NCI-H460 (cell line): ENCODE measurements at places on chromosomes 7 and 10.

DNA sequence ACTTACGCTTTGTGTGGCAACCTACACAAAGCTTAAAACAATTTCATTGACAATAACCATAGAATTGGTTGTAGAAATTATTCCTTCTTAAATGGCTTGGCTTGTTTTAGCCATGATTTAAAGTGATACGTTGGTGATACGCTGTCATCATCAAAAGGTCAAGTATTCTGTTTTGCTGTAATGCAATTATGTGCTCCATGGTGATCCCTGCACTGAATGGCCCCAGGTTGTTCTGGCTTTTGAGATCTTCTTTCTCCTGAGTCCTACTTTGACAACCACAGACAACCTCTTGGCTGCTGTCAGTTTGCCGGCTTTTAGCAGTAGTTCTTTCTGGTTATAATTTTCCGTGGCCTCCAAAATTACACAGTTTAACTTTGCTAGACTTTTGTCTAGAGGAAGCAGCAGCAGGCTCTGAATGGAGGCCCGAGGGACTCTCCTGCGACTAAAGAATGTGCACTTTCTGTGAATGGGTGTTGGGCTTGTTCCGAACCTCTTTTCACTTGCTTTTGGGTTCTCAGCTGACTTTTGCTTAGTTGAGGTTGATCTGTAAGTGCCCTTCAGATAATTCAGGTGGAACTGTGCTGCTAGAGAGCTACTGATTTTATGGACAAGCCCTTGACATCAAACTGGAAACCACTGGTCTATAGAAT, 104.7 kb downstream of the TMEM178B start:
- no peak for DNase-seq

- DNase-seq: no peak
These were observed 76.9 kb upstream of the ANK3 start for GRCh38 chr10:60466267-60467201.

DNA sequence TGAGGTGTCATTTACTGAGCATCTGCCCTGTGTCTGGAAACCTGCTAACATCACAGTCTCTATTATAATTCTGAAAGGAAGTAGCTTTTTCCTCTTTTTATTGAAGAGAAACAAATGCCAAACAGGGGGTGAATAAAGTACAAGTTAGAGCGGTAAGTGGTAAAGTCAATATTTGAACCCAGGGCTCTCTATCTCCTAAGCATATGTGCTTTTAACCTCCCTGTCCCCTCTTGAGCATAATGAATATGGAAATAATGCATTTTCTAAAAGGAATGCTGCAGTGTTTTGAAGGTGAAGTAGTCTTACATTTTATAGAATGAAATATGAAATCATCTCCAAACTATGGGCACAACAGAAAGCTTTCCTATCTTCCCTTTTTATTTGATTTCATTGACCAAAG, 196.7 kb downstream of the KIAA1217 start:
- no peak for DNase-seq

DNA sequence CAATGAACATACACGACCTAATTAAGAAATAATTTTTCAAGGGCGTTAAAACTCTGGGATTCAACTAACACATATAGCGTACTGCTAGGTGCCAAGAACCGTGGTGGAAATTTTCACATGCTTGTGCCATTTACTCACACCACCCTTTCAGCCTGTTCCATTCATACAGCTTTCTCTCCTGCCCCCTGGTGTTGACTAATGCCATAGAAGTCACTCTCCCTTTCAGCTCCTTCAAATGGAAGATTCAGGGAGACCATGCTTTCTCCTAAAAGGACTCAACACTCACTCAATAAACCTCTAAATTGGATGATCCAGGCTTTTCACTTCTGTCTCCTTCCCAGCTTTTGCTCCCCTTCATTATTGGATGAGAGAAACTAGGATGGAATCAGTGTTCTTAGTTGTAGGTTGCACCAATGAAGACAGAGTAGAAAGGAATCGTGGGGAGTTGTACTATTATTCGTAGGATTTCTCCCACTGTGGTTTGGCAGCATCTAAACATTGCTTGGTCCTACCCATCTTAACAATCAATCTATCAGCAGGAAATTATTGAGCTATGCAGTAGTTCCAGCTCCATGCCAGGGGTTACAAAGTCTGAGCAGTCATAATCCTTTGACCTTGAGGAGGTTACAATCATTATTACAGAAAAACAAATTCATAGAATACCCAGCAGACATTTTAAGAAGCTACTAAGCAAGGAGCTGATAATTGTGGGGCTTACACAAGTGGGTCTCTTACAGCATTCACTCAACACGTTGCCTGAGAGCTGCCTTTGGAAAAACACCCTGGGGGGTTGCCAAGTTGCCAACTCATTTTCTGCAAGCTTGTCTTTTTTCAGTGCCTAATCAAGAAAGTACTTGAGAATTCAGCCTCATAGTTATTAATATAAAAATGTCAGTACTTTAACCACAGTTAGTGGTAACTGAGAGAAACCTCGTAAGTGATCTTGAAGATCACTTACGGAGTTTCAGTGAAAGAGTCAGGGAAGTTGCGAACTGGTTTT, 2.8 kb upstream of the PPP1R3C start:
- peak; percentile 92 for DNase-seq

- DNase-seq: no peak
These were observed 194.5 kb downstream of the SDK1 start for GRCh38 chr7:3495530-3495929.

GRCh38 chr7:38367301-38367890, 94.0 kb upstream of the TARP start:
- no peak for DNase-seq

- DNase-seq: no peak
These were observed 310.4 kb upstream of the ADARB2 start for GRCh38 chr10:2047679-2048078.

DNA sequence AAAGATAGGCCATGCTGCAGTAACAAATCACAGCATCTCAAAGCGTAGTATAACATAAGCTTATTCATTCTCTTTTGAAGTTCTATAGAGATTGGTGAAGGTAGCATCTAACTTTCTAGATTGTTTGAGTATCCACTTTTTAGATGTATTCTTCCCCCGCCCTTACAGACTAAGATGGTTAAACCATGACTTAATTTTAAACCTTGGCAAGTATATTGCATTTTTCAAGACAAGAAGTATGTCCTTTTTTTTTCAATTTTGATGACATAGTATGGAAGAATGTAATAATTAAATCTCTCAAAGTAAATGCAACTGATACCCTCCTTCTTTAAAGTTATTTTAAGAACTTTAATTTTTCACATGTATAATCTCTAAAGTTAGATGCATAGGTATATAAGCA, 190.0 kb downstream of the KCND2 start:
- DNase-seq: no peak

DNA sequence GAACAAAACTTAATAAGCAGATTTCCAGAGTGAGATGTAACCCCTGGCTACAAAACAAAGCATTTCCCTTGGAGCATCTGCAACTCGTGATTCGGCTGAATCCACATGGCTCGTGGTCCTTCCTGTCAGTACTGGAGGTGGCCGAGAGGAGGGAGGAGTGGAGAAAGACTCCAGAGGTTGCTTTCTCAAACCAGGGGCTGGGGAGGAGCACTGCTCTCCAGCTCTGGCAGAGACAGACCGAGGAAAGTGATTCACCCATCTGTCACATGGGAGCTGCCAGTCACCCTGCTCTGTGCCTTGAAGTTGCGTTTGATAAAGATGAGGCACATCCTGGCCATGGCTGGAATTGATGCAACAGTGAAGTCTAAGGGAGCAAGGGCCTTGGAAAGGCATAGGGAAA, 72.7 kb downstream of the COL13A1 start:
- no peak for DNase-seq

- no peak for DNase-seq
These were observed 68.9 kb upstream of the FRMD4A start for GRCh38 chr10:14399641-14400040.

DNA sequence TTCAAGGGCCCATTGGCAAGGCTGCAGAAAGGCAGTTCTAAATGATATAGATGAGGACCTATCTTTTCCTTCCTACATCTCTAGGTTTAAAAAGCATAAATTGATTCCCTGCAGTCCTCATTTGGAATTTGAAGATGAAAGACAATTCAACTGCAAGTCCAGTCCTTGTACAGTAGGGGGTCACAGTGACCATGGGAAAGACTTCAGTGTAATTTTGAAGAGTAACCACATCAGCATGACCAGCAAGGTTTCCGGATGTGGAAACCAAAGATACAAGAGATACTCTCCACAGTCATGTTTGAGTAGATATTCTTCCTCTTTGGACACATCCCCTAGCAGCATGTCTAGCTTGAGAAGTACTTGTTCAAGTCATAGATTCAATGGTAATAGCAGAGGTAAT, 539.3 kb upstream of the TEX47 start:
- DNase-seq: no peak

GRCh38 chr10:635088-635861, 54.2 kb downstream of the DIP2C start:
- DNase-seq: no peak

- no peak for DNase-seq
These were observed 140.1 kb upstream of the JCAD start for GRCh38 chr10:30199376-30200016.

GRCh38 chr7:29135846-29136245, 10.5 kb downstream of the CPVL start:
- no peak for DNase-seq

- peak; percentile 100 for DNase-seq
These were observed at the start of the genes DOCK4 and ZNF277 for GRCh38 chr7:112206238-112206990. Gene DOCK4 (minus strand): TSS chr7:112206399. CDS start chr7:112206138, 261 bp downstream. Gene ZNF277 (plus strand): TSS chr7:112206695. CDS start chr7:112206717, 22 bp downstream.

GRCh38 chr7:8259586-8260222, 2.3 kb downstream of the ICA1 start:
- DNase-seq: no peak

DNA sequence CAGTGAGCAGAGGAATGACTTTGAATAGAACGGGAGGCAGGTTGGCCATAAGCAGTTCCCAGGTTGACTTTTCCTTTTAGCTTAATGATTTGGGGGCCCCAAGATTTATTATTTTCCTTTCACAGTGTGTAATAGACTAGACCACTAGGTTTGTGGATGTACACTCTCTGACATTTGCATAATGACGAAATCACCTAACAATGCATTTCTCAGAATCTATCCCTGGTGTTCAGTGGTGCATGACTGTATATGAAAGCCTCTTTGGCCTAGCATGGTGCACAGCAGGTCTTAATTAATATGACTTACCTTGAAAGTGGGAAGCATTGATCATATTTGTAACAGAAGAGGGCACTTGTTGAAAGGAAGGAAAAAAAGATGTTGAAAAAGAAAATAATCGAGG, 761.9 kb downstream of the TYW1 start:
- no peak for DNase-seq

DNA sequence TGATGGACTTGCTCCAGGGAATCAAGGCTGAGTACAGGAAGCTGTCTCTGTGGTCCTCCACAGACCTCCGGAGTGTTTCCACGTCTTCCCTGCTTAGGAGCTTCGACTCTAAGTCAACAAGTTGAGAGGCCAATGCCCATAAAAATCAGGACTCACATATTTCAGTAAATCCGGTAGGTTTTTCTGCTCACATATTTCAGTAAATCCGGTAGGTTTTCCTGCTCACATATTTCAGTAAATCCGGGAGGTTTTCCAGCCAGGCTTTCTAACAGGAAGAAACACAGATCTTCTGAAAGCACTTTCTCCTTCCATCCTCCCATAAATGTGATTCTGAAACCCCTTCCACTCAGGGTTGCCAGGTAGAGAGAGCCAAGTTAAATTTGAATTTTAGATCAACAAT, 340.1 kb upstream of the SHH start:
- DNase-seq: no peak

GRCh38 chr10:103616705-103617601, 123.4 kb downstream of the NEURL1 start:
- DNase-seq: no peak

- no peak for DNase-seq
These were observed 13.5 kb downstream of the PLEKHA8 start for GRCh38 chr7:30041526-30042269.

- DNase-seq: no peak
These were observed 10.6 kb upstream of the LAMTOR4 start for GRCh38 chr7:100137851-100138760.

DNA sequence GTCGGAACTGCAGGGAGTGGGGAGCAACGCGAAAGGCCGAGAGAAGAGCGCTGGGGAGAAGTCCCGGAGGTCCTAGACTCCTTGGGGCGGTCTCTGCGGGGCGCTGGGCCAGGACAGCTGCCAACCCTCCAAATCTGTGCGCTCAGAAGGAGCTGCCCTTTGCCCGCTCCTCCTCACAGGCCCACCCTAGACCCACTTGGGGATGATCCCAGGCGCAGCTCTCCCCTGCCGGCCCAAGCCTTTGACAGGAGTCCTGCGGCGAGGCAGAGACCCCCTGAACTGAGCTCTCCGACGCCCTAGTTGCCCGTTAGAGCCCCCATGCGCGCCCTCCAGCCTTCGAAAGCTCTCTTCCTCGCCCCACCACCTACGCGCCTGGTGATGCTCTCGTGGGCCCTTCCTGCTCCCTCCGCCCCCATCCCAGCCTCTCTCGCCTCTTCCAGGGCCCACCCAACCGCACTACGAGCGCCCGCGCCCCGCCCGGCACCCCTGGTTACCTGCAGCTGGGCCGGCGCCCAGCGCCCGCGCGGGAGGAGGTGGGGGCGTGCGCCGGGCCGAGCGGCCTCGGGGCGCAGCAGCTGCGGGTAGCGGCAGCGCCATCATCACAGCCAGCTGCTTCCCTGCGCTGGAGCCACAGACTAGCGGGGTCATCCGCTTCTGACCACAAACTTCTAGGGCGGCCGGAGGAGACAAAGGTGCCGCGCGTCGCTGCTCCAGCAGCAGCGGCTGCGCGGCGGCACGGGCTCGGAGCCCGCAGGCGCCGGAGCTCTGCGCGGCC, 353.4 kb downstream of the DNAJB6 start:
- no peak for DNase-seq

DNA sequence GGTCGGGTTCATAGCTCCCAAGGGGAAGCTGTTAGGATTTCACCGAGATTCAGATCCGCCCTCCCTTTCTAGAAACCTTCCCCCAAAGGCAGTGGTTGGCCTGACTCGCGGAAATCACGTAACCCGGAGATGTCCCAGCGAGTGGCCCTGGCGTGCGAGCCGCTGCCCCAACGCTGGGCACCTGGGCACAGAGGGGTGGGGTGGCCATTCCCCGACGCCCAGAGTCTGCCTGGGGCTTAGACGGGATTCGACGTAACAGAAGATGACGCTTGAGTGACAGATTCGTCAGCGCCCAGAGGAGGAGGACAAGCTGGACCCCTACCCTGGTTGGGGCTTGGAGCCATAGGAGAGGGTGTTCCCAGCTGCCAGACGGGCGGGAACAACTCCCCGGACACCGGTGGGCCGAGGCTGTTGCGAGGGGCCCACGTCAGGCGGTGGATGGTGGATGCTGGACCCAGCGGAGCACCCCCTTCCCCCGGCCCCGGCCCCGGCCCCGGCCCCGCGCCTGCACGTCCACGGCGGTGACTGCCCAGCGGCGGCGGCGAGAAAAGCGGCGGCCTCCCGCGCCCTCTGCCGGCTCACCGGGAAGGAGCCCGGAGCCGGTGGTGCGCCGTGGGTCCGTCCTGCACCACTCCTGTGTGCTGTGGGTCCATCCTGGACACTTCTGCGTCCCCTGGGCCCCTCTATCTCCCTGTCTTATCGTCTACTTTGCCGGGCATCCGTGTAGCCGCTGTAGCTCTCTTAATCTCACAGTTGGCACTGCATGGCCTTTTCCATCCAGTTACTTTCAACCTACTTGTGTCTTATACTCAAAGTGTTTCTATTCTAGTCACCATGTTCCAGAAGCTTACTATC, 35.4 kb upstream of the KNDC1 start:
- peak; percentile 19 for DNase-seq
